ENCODE measurements at places on chromosomes 3 and 15. TPM values are rescaled to one million over a fixed set of nuclear protein-coding genes. Genes with fewer than 3 reads are reported as not detected.
A peak's percentile ranks its signal among the peaks of the same experiment; 100 is the strongest.

DNA sequence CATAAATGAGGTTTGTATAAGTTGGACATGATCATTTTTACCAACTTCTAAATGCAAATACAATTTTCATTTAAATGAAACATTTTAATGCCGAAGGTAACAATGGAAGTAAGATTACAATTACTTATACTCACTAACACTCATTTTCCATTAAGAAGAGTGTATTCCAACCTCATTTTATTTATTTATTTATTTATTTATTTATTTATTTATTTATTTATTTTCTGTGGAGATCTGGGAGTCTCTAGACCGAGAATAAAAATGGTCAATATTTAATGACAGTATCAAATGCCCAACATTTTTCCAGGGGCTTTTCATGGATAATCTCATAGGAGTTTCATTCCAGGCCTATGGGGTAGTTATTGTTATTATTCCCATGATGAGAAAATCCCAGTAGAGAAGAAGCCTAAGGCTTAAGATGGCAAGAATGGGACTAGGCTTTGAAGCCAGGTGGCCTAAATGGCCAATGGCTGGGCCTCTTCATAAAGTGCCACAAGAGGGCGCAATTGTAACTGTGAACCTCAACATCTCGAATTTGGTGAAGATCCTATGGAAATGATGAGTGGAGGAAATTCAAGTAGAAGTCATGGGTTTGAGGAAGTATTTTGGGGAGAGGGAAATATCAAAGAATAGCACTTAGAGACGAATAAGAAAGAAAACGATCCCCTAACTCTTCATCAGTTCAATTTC lies 21.3 kb downstream of the VGLL3 start:
- H3K27ac ChIP-seq: no peak overlapping the region
- H3K4me1 ChIP-seq: no peaks in the 10 kb centered on the region
- no peak overlapping the region for H3K4me3 ChIP-seq
- no peak for DNase-seq

CPN2 gene
- not detected for total RNA-seq

DNA sequence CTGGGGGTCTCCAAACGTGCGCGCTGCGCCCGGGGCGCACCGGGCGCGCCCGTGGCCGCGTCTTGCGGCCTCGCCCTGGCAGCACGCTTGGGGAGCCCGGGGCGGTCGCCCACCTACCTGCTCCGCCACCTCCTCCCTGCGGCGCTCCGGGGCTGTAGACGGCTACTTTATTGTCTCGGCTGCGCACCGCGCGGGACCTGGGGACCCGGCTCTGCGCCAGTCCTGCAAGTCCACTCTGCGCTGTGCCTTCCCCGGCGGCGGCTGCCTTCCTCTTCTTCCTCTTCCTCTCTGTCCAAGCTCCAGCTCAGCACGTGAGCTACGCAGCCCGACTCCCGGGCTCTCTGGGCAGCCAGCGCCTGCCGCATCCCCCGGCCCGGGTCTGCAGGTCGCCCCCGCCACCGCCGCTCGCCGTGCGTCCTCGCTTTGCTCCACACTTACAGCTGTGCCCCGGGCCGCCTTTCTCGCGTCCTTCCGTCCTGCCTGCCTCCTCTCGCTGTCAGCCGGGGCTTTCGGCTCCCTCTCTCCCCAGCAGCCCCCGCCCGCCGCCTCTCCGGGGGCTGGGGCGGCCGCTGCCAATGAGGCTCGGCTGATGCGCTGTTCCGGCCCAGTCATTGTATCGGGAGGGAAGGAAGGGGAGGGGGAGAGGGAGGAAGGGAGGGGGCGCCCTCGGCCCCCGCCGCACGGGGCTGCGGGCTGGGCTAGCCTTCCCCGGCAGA lies 156.4 kb upstream of the FRMD4B start:
- H3K4me1 ChIP-seq: no peaks in the 10 kb centered on the region
- H3K27me3 ChIP-seq: no peaks in the 10 kb centered on the region
- H3K36me3 ChIP-seq: no peaks in the 10 kb centered on the region
- H3K27ac ChIP-seq: no peak overlapping the region
- DNase-seq: peak; percentile 20

LRRC2 gene
- 0.93 TPM for total RNA-seq

GRCh38 chr3:59573911-59574310 lies 524.1 kb upstream of the CFAP20DC start:
- no peak for DNase-seq
- H3K27ac ChIP-seq: no peak overlapping the region
- H3K4me3 ChIP-seq: no peak overlapping the region
- no peaks in the 10 kb centered on the region for H3K27me3 ChIP-seq

CHL1 gene
- 1.4 TPM for total RNA-seq

GRCh38 chr3:129908417-129908816 lies 14.9 kb upstream of the TMCC1 start:
- H3K4me1 ChIP-seq: no peaks in the 10 kb centered on the region
- no peaks in the 10 kb centered on the region for H3K27me3 ChIP-seq
- no peak overlapping the region for H3K4me3 ChIP-seq
- H3K36me3 ChIP-seq: no peaks in the 10 kb centered on the region
- peak overlapping the region; percentile 7 for H3K27ac ChIP-seq

ELL3 gene
- 2.2 TPM for total RNA-seq

GRCh38 chr15:31552482-31553099 lies 226.0 kb downstream of the KLF13 start:
- no peaks in the 10 kb centered on the region for H3K4me1 ChIP-seq
- H3K27ac ChIP-seq: no peak overlapping the region
- DNase-seq: no peak

- no peak overlapping the region for H3K27ac ChIP-seq
- DNase-seq: peak; percentile 52
- no peaks in the 10 kb centered on the region for H3K27me3 ChIP-seq
- H3K4me1 ChIP-seq: peaks cover 5% of the 10 kb centered on the region
Measured at GRCh38 chr3:151146071-151146730, 56.8 kb downstream of the GPR171 start.

C3orf70 gene
- 0.22 TPM for total RNA-seq

- no peak overlapping the region for H3K27ac ChIP-seq
- H3K4me1 ChIP-seq: no peaks in the 10 kb centered on the region
- no peak for DNase-seq
Measured at GRCh38 chr3:156050918-156051317, 69.5 kb upstream of the KCNAB1 start.

All from pancreas (tissue), 10 donors.